ENCODE measurements at places on chromosomes 1 and 21. TPM values are rescaled to one million over a fixed set of nuclear protein-coding genes. Genes with fewer than 3 reads are reported as not detected.

B3GALT2 gene
- polyA plus RNA-seq, result 0.02 TPM

CLEC20A gene
- polyA plus RNA-seq, result not detected

DNA sequence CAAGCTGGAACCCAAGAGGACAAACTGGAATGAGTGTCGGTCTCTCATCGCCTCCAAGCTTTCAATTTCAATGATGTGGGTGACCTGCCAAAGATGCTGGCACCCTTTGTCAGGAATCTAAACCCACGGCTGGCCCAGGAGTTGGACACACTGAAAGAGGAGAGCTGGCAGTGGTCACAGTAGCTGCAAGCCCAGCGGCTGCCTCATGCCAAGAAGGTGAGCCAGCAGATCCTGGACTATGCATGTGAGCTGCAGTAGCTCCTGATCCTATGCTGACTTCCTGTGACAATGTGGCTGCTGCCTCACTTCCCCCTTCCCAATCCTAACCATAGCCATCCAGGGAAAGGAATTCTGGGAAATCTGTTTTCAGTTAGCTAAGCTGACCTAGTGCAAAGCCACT lies 117.0 kb upstream of the VAV3 start:
- DNase-seq, result no peak

GRCh38 chr1:175287377-175287776 lies 94.8 kb upstream of the KIAA0040 start:
- DNase-seq, result no peak

GRCh38 chr1:38781872-38782617 lies 77.5 kb downstream of the RRAGC start:
- DNase-seq, result no peak

Measured in mammary epithelial cell (primary cell).